Pancreas (tissue), 10 donors: ENCODE measurements at places on chromosomes 4 and X. TPM values are rescaled to one million over a fixed set of nuclear protein-coding genes. Genes with fewer than 3 reads are reported as not detected.

GRCh38 chrX:119488749-119489148 lies 20.5 kb downstream of the SLC25A5 start:
- DNase-seq, result peak; percentile 47

The LNX1 gene
- 13.3 TPM for total RNA-seq

GRCh38 chr4:143728166-143728565 lies 27.7 kb upstream of the FREM3 start:
- DNase-seq, result no peak

DNA sequence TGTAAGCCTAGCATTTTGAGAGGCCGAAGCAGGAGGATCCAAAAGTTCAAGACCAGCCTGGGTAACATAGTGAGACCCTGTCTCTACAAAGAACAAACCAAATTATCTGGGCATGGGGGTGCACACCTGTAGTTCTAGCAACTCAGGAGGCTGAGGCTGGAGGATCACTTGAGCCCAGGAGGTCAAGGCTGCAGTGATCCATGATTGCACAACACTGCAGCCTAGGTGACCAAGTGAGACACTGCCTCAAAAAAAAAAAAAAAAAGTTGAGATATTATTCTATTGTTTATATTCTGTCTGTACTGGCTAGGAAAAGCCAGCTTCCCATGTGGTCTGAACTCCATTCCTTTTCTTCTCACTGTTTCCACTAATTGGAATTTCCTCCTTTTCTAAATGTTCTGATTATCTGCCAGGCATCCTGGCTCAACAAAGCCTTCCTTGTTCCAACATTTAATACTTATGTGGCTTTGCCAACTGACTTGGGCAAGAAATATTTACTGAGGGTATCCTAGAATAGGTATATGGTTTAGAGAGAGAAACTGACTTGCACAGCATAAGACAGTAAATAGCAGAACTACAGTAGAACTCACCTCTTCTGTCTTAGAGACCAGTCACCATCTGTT lies 175.2 kb upstream of the ADAMTS3 start:
- DNase-seq, result no peak

The JAKMIP1 gene
- total RNA-seq, result 0.16 TPM

The RADX gene
- 1.1 TPM for total RNA-seq

DNA sequence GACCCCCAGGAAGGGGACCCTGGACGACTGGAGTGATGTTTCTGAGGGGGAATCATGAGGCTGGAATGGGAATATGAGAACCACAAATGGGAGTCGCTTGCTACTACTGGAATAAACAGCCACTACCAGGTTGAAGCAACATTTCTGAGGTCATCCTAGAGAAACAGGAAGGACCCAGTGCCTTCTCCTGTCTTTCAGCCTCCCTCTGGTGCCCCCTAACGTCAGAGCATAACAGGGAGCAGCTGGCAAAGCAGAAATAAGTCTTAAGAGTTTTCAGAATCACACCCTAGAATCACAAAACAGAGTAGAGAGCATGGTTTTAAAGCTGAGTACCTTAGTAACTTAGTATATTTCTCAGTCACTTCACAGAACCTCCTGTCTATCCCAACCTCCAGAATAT lies 347.8 kb upstream of the PITX2 start:
- peak; percentile 10 for DNase-seq

GRCh38 chrX:71603618-71604017 lies 14.7 kb downstream of the CXCR3 start:
- DNase-seq, result no peak

DNA sequence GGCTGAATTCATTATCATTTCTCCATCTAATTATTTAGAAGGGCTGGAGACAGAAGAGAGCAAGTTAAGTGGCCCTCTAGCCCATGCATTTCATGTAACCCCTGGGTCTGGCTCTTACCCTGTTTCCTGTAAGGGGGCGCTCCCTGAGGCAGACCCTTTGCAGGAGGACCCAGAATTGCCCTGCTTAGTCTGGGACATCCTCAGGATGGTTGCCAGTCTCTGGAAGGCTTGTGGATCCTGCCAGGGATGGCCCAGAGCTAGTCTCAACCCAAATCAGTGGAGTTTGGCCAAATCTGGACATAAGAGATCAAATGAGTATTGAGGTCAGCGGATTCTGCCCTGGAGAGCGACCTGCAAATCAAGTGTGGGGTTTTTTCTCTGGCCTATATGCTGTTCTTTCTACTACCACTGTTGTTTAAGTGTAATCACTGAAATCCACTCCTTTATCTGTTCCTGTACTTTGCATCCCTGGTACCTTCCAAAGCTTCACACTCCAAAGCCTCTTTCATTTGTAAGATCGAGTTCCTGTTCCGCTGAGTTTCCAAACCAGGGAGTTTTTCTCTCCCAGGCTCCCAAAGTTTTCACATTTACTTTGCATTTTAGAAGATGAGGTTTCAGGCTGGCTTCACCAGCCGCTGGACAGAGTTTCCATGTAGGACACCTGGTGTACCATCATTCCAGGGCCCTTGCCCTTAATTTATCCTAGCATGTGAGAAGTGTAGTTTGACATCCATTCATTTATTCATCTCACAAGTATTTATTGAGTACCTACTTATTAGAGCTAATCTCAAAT lies 6.3 kb downstream of the KLF3 start:
- DNase-seq, result no peak

GRCh38 chr4:85430697-85431096 lies 44.3 kb upstream of the ARHGAP24 start:
- DNase-seq, result no peak

GRCh38 chr4:163269869-163270268 lies 62.5 kb downstream of the NPY1R start:
- DNase-seq, result no peak

GRCh38 chr4:185424905-185425646 lies 688 bp downstream of the UFSP2 start:
- no peak for DNase-seq

The SPANXA1 gene
- total RNA-seq, result not detected

GRCh38 chr4:176579226-176579625 lies 213.5 kb downstream of the VEGFC start:
- DNase-seq, result no peak

The POF1B gene
- total RNA-seq, result 6.0 TPM

DNA sequence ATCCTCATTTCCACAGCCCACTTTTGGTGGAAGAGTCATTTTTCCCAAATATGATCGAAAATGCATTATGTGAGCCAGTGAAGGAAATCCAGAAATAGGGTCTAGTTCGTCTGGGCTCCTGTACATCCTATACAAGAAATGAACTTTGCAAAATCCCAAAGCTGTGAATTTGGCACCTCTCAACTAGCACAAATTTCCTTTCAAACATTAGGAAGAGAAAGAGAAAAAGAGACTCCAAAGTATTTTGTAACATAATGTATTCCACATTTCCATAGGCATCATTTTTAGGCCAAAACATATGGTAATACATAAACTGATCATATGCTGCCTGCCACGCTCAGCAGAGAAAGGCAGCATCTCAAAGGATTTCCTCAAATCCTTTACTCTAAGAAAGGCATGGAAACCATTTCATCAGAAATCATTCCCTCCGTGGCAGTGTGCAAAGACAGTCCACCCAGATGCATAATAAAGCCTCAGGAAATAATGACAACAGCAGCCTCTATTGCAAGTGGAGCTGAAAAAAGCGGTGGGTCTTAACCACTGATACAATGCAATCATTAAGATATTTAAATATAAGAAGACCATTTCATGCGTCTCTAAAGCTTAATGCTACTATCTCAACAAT lies 56.8 kb downstream of the ANOS1 start:
- DNase-seq, result no peak

DNA sequence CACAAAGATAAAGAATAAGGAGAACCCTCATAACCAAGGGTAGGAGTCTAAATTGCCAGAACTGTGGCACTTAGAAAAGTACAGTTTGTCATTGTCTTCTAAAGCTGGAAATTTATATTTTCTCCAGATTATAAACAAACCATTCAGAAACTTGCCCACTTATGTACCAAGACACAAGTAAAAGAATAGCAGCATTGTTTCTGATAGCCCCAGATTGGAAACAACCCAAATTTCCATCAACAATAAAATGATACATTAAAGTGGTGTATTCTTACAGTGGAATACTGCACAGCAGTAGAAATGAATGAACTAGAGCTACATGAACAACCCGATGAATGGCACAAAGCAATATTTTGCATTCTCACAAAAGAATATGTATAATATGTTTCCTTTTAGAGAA lies 63.1 kb upstream of the PDHA1 start:
- no peak for DNase-seq

The DCHS2 gene
- total RNA-seq, result 0.15 TPM

DNA sequence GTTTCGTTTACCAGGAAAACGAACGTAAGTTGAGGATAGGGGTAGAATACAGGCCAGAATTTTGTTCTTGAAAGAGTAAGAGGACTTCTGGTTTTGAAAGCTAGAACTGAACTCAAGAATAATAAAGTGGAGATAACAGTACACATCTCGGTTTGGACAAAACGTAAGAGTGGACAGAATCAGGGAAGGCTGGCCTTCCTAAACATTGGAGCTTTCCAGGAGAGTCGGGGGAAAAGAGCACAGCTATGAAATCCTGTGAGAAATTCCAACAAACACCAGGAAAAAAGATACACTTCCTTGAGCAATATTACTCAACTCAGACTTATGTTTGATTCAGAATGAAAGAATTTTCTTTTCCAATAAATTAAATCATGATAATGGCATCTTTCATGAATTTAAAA lies 1.2 kb downstream of the CTSO start:
- no peak for DNase-seq

The GAGE12J gene
- total RNA-seq, result not detected

DNA sequence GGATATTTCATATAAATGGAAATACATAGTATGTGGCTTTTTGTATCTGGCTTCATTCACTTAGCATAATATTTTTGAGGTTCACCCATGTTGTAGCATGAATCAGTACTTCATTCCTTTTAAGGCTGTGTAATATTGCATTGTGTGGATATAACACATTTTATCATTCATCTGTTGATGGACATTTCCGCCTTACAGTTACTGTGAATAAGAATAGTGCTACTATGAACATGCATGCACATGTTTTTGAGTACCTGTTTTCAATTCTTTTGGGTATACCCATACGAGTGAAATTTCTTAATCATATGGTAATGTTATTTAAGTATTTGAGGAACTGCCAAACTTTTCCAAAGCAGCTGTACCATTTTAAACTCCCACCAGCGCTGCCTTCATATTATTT lies 539.6 kb upstream of the DIPK2B start:
- DNase-seq, result no peak

- DNase-seq, result peak; percentile 69
These were observed 8.4 kb downstream of the UBE2K start for GRCh38 chr4:39706334-39706733.

DNA sequence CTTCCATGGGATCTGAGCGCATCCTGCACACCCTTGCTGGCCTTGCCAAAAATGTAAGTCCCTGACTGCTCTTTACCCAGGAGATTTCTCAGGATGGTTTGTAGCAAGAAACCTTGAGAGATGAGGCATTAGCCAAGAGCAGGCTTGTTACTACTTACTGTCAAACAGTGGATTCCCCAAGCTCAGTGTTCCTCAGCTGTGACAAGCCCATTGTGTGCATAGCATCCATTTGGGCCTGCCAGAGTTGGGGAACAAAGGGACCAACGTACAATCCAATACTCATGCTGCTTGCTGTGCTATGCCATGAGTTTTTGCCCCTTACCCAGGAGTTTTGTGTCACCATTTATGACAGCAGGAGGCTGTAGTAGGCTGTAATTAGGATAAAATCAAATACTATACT lies 267.6 kb downstream of the TENM3 start:
- no peak for DNase-seq

The SPACA5 gene
- not detected for total RNA-seq

The ESX1 gene
- not detected for total RNA-seq

GRCh38 chrX:18129690-18130089 lies 91.0 kb downstream of the BEND2 start:
- no peak for DNase-seq

DNA sequence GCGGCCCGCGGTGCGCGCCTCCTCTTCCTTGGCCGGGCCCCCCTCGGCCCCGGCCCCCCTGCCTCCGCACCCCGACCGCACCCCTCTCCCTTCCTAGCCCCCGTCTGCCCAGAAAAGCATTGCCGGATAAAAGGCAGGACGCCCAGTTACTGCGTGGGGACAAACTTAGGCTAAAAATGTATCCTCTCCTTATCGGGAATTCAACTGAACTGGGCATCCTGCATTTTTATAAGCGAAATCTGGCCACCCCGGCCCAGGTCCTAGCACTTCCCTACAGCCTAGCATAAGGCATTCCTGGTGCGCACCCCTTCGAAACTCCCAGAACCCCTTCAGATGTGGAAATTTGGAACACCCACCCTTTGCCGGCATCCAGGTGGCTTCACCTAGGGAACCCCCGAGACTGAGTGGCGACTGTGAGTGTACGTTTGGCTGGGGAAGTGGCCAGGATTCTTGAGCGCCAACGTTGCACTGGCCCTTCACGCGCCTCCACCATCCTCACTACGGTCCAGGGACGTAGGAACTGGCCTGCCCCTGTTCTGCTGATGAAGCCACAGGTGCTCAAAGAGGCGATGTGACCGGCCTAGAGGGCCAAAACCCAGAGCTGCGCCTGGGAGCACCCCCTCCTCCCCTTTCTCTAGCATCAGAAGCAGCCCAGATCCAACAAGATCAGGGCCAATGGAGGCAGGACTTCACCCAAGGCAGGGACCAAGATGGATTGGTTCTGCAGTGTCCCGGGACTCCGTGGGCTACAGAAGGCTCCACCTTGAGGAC lies 5.7 kb upstream of the RNF4 start:
- DNase-seq, result peak; percentile 52

The COX18 gene
- 8.4 TPM for total RNA-seq

- peak; percentile 3 for DNase-seq
These were observed 39.1 kb downstream of the PSAPL1 start for GRCh38 chr4:7395645-7396044.

- DNase-seq, result no peak
These were observed 125.8 kb downstream of the KIT start for GRCh38 chr4:54783402-54784110.

DNA sequence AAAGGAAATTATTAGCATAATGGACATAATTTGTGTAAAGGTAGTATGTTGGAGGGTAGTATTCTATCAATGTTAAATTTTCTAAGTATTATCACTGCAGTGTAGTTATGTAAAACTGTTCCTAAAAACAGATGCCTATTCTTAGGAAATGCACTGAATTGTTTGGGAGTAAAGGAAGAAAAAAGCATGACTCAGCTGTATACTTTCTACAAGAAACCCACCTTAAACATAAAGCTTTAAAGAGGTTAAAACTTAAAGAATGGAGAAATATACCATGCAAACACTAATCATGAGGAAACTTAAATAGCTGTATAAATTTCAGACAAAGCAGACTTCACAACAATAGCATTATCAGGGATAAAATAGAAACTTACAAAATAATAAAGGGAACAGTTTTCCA lies 292.9 kb downstream of the ANTXR2 start:
- no peak for DNase-seq

- DNase-seq, result no peak
These were observed 1.9 kb downstream of the TBL1X start for GRCh38 chrX:9466736-9467135.
